WERI-Rb-1 (cell line): ENCODE measurements at places on chromosomes 6 and 20.

DNA sequence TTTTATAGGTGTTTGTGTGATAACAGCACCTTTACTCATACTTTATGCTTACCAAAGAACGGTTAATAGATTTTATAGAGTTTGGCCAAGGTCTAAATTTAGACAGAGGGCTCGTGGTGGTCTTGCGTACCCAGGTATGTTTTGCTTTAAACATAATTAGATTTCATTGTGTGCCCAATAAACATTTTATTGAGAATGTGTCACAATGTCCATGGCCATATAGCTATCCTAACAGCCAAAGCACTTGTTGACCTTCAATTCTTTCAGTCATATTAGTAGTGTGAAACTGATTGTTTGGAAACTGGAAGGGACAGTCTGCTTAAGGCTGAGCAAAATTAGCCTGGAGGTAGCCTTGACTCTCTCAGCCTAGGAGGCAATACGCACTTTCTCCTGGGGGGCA, 48.3 kb upstream of the HDGFL1 start:
- no peak for DNase-seq

GRCh38 chr20:62702013-62702300, 6.7 kb upstream of the NTSR1 start:
- DNase-seq, result no peak

- no peak for DNase-seq
Measured at GRCh38 chr6:169556758-169557548, 144.9 kb downstream of the WDR27 start.

- DNase-seq, result no peak
Measured at GRCh38 chr6:89941031-89941762, 46.9 kb downstream of the GJA10 start.

- no peak for DNase-seq
Measured at GRCh38 chr20:58214310-58214709, 14.1 kb downstream of the ANKRD60 start.

- DNase-seq, result no peak
Measured at GRCh38 chr20:46900086-46900485, 5.4 kb downstream of the EYA2 start.

GRCh38 chr6:154314084-154314483, 42.5 kb downstream of the IPCEF1 start:
- DNase-seq, result no peak

GRCh38 chr6:2038092-2038491, 207.3 kb downstream of the GMDS start:
- DNase-seq, result no peak

- DNase-seq, result no peak
Measured at GRCh38 chr20:46219920-46220319, 88.4 kb downstream of the CDH22 start.

DNA sequence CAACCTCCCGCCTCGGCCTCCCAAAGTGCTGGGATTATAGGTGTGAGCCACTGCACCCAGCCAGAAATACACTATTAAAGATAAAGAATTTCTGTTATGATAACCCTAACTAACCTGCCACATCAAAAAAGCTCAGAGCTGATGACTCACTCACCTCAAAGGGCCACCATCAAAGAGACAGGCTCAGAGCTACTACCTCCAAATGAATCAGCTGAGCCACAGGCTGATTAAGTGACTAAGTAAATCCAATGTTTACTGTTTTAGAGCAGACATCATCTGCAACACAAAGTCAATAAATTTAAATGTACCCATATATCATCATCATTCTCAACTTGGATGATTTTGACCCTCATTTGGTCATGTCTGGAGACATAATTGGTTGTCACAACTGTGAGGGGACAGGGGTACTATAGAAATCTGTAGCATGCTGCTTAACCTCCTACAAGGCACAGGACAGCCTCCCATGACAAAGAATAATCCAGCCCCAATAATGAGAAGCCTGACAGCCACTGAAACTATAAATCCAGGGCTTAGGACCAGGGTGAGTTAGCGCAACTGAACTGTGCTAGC, 106.5 kb downstream of the ATP9A start:
- peak; percentile 44 for DNase-seq

- no peak for DNase-seq
Measured at GRCh38 chr6:111718990-111719389, 113.3 kb upstream of the TRAF3IP2 start.

- DNase-seq, result no peak
Measured at GRCh38 chr6:53746442-53747103, 48.2 kb upstream of the LRRC1 start.

- no peak for DNase-seq
Measured at GRCh38 chr6:811831-812230, 118.9 kb upstream of the EXOC2 start.
